ENCODE measurements at places on chromosomes 2 and 18.
A peak's percentile ranks its signal among the peaks of the same experiment; 100 is the strongest.

DNA sequence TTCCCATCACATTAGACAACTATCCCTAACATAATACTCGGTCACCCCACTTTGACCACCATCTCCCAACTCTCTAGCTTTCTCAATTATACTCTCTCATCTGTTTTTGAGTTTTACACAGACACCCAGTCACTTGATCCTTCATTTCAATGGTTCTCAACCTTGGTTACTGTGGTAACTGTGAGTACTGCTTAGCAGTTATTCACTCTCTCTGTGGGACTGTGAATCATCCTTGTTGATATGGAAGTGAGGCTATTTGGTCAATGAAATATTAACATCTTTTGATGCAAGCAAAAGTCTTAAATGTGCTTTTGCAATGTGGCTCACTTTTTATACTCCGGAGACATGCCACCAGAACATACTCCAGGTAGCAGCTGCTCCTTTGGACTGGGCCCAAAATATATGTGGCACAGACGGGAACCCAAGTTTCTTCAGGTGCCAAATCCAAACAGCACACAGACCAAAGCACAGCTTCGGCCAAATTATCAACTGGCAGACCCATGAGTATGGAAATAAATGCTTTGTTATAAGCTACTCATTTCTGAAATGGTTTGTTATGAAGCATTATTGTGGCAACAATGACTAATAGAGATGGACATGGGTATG lies 75.0 kb upstream of the SLC25A52 start:
- DNase-seq: no peak

DNA sequence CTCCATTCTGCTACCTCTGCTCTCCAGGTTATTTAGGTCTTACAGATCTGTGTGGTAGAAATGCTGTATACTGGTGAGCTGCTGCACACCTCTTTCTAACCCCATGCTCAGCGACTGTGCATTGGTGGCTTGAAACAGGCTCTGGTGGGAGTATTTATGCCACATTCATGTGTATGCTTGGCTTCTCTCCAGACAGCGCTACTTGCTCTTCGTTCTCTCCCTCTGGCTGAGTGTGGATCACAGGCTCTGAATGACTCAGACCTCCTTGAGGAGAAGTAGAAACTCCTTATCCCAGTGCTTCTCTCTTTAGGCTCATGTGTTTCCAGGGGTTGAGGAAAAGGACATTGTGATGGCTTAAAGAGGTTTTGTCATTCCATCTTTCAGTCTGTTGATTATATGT lies 54.9 kb downstream of the FHOD3 start:
- DNase-seq: no peak

DNA sequence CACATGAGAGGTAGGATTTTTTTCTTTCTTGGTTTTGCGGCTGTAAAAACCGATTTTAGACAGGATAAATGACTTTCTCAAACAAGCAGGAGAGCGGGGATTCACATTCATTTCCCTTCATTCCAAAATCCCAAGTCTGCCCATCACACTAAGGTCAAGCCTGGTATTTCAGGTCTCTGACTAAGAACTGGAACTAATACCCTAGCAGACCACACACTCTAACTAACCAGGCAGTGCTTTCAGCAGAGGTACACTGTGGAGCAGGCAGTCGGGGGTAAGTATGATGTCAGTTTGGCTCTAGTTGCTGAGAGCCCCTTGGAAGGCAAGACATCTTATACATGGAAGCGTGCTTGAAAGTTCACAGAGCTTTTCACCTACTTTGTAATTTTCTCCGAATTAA lies 128.1 kb upstream of the LHCGR start:
- DNase-seq: no peak

DNA sequence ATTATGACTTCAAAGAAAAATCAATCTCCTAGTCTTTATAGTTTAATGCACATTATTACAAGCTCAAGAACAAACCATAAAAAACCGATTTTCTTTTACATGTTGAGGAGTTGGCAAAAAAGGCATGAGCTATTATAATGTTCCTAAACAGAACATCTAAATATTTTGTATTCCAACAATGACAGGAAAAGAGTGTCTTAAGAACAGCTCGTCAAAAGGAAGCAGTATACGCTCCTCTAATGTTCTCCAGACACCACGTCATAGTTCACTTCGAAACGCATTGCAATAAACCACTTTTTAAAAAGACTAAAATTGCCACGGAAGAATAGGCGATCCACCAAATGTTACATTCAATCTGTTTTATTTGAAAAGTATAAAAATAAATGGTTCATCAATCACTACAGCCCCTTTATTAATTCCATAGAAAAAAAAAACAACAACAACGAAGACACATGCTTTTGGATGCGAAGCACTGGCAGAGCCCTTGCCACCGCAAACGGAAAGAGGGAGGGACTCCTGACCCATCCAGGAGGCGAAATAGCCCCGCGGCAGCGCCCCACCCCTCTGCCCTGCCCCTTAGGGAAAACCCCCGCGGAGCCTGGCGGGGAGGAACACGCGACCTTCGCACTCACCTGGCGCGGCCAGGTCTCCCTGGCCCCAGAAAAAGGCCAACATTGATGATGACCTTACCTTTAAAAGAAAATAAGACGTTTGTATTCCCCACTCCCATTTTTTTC lies 45.8 kb downstream of the MBP start:
- DNase-seq: no peak

DNA sequence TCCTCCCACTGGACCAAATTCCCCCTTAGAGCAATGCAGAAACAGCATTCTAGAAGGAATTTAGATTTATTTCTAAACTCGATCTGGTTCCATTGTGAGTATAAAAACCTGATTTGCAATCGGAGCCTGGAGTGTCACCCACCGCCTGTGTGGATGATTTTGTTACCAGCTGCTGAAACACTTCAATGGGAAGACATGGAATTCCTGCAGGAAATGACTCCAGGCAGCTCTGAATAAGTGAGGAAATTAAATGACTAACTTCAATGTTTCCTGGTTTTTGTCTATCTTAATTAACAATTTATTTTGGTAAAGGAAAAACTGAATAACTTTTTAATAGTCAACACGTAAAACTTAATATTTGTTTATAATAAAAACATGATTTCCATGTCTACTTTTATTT lies 19.3 kb downstream of the CTAGE1 start:
- no peak for DNase-seq

DNA sequence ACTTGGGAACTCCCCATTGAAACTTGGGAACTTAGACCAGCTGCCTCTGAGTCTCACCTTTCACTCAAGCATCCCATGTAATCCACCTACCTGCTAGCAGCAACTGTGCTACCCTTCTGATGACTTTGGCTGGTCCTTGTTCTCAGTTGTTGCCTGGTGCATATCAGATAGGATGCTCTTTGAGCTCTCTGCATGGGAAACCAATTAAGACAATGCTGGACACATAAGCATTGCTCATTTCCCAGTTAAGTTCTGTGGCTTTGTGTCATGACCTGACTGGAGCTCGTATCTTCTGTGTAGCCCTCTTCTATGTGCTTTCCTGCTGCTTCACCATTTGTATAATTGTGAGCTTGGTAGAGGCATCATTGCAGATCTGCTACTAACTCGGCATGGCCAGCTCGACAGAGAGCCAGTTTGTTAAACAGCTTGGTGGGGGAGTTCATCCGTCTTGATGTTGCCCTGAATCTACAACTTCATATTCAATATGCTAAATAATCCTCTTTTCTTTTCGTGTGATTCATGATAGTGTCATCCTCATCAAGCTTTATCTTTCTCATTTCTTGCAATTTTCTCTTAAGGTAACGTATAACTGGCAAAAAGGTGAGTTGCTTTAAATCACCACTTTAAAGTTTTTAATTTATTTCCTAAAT lies 447.5 kb upstream of the SLC14A2 start:
- DNase-seq: no peak

DNA sequence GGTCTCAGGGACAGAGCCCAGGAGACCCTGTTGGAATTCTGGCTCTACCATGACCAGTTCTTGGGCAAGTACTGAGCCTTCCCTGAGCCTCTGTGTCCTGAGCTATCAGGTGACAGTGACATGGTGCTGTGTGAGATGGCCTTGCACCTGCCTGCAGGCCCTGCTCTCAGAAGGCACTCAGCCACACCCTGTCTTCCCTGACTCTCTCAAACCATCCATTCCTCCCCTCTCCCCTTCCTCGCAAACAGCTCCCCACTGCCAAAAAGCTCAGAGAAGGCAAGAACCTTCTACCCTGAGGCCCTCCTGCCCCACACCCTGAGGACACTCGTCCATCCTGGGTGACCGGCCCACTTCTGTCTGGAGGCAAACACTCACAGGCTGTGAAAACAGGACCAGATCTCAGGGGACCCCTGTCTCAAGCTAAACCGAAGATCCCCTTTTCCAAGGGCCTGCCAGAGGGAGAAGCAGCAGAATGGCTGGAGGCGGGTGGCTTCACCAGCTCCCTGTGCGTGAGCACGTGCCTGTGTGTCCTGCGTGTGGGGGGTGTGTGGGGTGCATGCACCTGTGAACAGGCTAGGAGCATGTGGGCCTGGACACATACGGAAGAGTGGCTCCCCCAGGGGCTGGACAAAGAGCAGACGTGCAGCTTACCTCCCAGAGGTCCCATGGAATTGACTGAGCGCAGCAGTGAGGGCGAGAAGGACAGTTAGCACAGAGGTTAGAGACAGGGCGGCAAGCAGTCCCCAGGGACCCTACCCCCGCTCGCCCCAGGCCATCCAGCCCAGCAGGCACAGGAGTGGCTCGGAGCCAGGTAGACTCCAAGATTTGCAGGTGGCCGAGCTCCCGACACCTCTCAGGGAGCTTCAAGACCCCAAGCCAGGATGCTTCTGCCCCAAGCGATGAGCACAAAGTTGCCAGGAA lies 53.9 kb downstream of the BIN1 start:
- DNase-seq: no peak

DNA sequence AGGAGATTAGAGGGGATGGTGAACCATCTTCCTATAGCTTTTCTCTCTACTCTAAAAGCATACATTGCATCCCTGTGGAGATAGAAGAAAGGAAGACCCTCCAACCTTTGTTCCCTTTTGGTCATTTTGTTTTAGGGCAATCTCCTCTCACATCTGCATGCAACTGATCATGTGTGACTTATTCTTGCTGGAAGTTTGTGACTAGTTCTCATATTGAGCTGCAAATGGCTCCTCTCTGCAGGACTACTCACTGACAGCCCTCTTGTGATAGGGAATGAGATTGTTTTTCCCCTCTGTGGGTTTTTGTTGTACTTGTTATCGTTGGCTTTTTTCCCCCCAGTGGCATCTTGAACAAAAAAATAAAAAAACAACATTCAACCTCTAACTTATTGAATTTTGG lies 416.0 kb upstream of the CNTNAP5 start:
- no peak for DNase-seq

DNA sequence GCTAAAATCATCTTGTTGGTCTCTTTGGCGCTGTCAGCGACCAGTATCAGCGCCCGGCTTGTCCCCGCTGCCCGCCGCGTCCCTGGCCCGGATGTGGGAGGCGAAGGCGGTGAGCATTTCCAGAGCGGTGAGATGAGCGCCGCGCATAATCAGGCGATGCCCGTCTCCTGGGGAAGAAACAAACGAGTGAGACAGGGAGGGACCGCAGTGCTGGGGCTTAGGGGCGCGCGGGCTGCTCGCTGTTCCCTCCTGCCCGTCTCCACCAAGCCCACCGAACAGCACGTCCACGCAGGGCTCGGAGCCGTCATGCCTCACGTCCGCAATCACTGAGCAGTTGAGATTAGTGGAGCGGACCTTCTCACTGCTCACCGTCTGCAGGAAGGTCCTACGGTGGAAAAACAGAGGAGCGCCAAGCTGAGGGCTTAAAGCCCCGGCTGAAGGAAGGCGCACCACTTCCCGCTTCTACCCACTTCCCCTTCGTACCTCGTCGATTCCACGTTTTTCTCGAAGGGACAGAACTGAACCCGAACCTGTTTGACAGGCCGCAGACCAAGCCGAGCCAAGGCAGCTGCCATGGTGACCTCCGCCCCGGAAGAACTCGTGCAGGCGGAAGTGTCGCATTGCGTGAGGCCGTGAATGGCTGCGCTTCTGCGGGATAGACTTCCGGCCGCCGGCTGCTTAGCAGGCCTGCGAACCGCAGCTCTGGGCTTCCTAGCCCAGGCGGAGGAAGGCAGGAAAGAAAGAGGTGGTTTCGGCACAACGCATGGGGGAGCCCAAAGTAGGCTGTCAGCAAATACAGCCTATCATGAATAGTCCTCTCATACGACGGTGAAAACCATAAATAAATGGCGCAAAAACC lies at the start of gene MRPL53:
TSS of gene MRPL53 (minus strand) at position 595 of the 859 bp plus-strand sequence. CDS start at position 575, 20 bp downstream.
- peak; percentile 95 for DNase-seq

DNA sequence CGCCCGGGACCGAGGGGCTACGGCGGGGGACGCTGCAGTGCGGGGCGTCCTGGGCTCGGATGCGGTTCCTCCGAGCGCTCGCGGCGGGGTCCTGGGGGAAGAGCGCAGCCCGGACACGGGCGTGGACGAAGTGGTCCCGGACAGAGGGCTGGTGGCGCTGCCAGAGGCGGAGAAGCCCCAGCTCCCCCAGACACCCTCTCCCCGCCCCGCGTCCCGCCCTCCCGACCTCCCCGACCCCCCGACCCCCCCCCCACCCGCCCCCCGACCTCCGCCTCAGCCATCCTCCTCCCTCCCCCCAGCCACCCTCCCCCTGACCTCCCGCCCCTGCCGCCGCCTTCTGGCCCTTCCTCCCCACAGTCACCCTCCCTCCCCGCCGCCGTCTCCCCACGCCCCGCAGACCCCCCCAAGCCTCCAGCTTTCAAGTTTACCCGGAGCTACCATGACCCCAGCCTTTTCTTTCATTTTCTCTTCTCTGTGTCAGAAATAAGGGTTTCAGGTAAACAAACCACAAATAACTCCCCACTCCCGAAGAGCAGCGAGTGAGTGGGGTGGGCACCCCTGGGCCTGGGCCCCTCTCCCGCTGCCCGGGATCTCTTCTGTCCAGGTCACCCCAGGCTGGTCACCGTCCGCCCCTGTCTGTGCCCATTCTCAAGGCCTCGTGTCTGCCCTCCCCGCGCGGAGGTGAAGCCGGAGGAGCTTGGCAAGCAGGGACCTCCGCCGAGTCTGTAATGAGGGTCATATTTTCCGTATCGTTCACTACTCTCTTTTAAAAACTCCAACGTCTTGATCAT lies 5.1 kb downstream of the NFATC1 start:
- DNase-seq: peak; percentile 70

DNA sequence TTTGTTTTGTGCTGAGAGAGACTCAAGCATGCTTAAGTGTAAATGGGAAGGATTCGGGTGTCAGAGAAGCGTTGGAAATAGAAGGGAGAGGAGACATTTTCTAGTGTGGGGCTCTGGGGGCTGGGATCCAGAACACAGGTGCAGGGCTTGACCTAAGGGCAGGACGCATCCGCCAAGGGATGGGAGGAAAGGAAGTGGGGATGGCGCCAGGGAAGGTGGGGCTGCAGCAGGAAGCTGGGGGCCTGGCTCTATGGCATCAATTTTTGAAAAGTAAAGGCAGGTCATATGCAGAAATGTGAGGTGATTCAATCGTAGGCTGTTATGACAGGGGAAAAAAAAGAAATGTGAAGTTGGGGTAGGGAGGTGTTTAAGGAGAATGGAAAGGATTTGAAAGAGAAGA lies 143.2 kb upstream of the SERTAD2 start:
- no peak for DNase-seq

DNA sequence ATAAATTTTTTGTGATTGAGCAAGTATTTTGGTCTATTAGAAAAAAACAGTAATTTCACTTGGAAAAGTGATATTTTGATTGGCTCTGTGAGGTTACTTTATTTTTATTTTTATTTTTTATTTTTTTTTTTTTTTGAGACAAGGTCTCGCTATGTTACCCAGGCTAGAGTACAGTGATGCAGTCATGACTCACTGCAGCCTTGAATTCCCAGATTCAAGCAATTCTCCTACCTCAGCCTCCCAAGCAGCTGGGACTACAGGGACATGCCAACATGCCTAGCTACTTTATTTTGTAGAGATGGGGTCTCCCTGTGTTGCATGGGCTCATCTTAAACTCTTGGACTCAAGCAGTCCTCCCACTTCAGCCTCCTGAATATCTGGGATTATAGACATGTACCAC lies 60.9 kb upstream of the MGAT5 start:
- no peak for DNase-seq
